ENCODE measurements at places on chromosomes 2 and 18.

- DNase-seq, result peak; percentile 30
These were observed 761.0 kb upstream of the POU3F3 start for GRCh38 chr2:104092886-104093285.

GRCh38 chr2:55175254-55176093, 56.6 kb downstream of the CLHC1 start:
- DNase-seq, result peak; percentile 41

GRCh38 chr18:45161850-45162249, 453.4 kb upstream of the SLC14A2 start:
- DNase-seq, result no peak

DNA sequence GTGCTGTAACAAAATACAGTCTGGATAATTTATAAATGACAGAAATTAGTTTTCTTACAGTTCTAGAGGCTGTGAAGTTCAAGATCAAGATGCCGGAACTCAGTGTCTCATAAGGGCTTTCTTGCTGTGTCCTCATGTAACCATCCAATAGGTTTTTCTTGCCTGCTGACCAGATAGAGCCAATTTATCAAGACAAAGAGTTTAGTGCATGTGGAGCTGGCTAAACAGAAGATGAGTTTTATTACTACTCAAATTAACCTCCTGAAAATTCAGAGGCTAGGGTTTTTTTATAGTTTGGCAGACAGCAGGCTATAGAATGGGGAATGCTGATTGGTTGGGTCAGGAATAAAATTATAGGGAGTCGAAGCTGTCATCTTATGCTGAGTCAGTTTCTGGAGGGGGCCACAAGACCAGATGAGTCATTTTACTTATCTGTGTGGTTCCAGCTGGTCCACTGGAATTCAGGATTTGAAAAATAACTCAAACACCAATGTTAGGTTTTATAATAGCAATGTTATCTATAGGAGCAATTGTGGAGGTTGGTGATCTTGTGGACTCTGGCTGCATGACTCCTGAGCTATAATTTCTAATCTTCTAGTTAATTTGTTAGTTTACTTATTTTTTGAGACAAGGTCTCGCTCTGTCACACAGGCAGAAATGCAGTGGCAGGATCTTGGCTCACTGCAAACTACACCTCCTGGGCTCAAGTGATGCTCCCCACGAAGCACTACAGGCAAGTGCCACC, 3.2 kb upstream of the PDK1 start:
- peak; percentile 67 for DNase-seq

GRCh38 chr2:45345331-45346234, 265.5 kb downstream of the SRBD1 start:
- no peak for DNase-seq

DNA sequence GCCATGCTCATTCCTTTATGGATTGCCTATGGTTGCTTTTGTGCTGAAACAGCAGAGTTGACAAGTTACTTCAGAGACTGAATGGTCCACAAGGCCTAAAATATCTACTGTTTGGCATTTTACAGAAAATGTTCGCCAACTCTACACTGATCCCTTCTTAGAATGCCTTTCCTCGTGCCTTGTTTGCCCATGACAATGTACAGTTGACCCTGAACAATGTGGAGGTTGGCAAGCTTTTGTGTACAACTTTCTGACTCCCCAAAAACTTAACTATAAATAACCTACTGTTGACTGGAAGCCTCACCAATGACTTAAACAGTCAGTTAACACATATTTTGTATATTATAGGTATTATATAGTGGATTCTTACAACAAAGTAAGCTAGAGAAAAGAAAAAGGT, 361.4 kb downstream of the EPHA4 start:
- DNase-seq, result no peak

GRCh38 chr2:67898595-67898994, 164.2 kb downstream of the C1D start:
- no peak for DNase-seq

Data from fibroblast of skin of left biceps (primary cell).